Right lobe of liver (tissue), 6 donors: ENCODE measurements at places on chromosomes 12 and 14. TPM values are rescaled to one million over a fixed set of nuclear protein-coding genes. Genes with fewer than 3 reads are reported as not detected.

DNA sequence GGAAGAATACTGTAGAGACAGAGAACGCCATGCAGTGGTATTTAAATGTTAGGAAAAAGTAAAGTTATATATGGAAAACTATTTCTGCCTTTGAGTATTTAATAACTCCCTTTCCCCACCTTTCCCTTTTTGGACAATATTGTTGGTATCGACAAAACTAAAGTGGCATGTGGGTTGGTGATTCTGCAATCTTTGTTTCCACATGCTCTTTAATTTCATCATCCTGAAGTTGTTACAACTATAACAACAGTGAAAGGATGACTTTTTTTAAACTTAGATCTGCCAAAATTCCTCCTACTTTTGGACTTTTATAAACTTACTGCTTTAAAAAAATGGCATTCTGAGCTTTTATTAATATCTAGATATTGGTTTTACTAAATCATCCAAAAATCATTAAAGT, 25.3 kb downstream of the TTC8 start:
- H3K36me3 ChIP-seq: no peaks in the 10 kb centered on the region
- H3K4me1 ChIP-seq: no peaks in the 10 kb centered on the region
- no peak for DNase-seq
- no peak overlapping the region for H3K4me3 ChIP-seq
- H3K27ac ChIP-seq: no peak overlapping the region
- H3K27me3 ChIP-seq: no peaks in the 10 kb centered on the region

- no peaks in the 10 kb centered on the region for H3K4me1 ChIP-seq
- H3K36me3 ChIP-seq: no peaks in the 10 kb centered on the region
- DNase-seq: no peak
- H3K4me3 ChIP-seq: no peak overlapping the region
Observed at GRCh38 chr12:3913278-3913677, 40.1 kb upstream of the PARP11 start.

GRCh38 chr14:58805057-58805456, 167.3 kb downstream of the DACT1 start:
- H3K4me3 ChIP-seq: no peak overlapping the region
- no peaks in the 10 kb centered on the region for H3K36me3 ChIP-seq
- DNase-seq: no peak
- H3K4me1 ChIP-seq: no peaks in the 10 kb centered on the region
- no peak overlapping the region for H3K27ac ChIP-seq
- no peaks in the 10 kb centered on the region for H3K27me3 ChIP-seq

Gene CLEC1B
- total RNA-seq: 9.0 TPM

DNA sequence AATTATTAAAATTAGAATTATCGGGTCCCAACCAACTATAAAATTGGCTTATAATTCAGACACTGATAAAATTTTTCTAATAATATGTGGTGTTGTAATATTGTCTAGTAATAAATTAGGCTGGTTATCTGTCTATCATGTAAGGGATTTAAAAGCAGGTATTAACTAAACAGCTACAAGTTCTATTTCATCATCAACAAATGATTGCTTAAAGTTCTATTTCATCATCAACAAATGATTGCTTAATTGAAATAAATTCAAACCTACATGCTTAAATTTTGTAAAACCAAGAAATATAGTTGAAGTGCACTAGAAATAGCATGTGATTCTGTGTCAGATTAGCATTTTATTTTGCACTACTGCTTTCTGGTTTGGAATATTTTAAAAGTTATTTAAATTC, 34.1 kb downstream of the SLCO1A2 start:
- H3K36me3 ChIP-seq: no peaks in the 10 kb centered on the region
- H3K4me3 ChIP-seq: no peak overlapping the region
- no peak overlapping the region for H3K27ac ChIP-seq
- no peaks in the 10 kb centered on the region for H3K4me1 ChIP-seq

Gene BICDL1
- 12.0 TPM for total RNA-seq

GRCh38 chr12:105099356-105099755, 8.2 kb upstream of the WASHC4 start:
- no peak overlapping the region for H3K27ac ChIP-seq
- H3K27me3 ChIP-seq: no peaks in the 10 kb centered on the region
- H3K36me3 ChIP-seq: no peaks in the 10 kb centered on the region
- no peak overlapping the region for H3K4me3 ChIP-seq
- H3K4me1 ChIP-seq: no peaks in the 10 kb centered on the region
- DNase-seq: no peak

- no peaks in the 10 kb centered on the region for H3K27me3 ChIP-seq
- H3K4me1 ChIP-seq: peaks cover 58% of the 10 kb centered on the region
- no peak for DNase-seq
- H3K36me3 ChIP-seq: no peaks in the 10 kb centered on the region
Observed at GRCh38 chr12:7013101-7013500, 5.2 kb downstream of the LPCAT3 start.

- H3K27ac ChIP-seq: no peak overlapping the region
- no peaks in the 10 kb centered on the region for H3K4me1 ChIP-seq
- H3K4me3 ChIP-seq: no peak overlapping the region
- no peak for DNase-seq
- no peaks in the 10 kb centered on the region for H3K27me3 ChIP-seq
- H3K36me3 ChIP-seq: no peaks in the 10 kb centered on the region
Observed at GRCh38 chr12:124582108-124582424, 14.7 kb upstream of the NCOR2 start.

GRCh38 chr14:54711812-54712464, 145.0 kb downstream of the SAMD4A start:
- no peaks in the 10 kb centered on the region for H3K36me3 ChIP-seq
- no peaks in the 10 kb centered on the region for H3K4me1 ChIP-seq
- no peak for DNase-seq
- no peaks in the 10 kb centered on the region for H3K27me3 ChIP-seq

Gene SRRM4
- not detected for total RNA-seq

- H3K27ac ChIP-seq: no peak overlapping the region
- H3K4me1 ChIP-seq: no peaks in the 10 kb centered on the region
- DNase-seq: no peak
Observed at GRCh38 chr12:3743803-3744202, 9.1 kb downstream of the CRACR2A start.

DNA sequence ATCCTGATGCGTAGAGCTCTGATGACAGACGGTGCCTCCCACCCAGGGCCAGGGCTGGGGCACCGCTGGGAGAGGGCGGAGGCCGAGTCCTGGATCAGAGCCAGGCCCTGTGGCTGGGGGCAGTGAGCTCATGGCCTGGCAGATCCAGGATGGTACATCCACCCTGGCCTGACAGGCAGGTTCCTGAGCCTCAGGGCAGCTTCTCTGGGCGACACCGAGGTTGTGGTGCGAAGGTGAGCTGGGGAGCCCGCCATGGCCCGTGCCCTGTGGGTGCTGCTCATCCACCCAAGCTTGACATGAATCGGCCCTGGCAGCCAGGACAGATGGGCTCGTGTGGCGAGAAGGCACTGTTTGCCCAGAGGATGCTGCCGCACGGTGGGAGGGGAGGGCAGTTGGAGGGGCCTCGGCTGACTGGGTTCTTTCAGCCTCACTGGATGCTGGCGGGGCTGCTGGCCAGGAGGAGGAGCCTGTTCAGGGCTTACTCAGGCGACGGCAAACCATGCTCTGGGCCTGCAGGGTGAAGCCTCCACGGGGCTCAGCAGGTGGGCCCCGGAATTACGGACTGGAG, 16.6 kb downstream of the LRTM2 start:
- H3K27ac ChIP-seq: no peak overlapping the region
- H3K4me3 ChIP-seq: no peak overlapping the region
- no peaks in the 10 kb centered on the region for H3K27me3 ChIP-seq
- DNase-seq: no peak

- no peak for DNase-seq
- H3K27me3 ChIP-seq: no peaks in the 10 kb centered on the region
- no peak overlapping the region for H3K27ac ChIP-seq
- H3K36me3 ChIP-seq: no peaks in the 10 kb centered on the region
- H3K4me1 ChIP-seq: peaks cover 43% of the 10 kb centered on the region
Observed at GRCh38 chr12:124752437-124753227, 111.0 kb downstream of the SCARB1 start.

DNA sequence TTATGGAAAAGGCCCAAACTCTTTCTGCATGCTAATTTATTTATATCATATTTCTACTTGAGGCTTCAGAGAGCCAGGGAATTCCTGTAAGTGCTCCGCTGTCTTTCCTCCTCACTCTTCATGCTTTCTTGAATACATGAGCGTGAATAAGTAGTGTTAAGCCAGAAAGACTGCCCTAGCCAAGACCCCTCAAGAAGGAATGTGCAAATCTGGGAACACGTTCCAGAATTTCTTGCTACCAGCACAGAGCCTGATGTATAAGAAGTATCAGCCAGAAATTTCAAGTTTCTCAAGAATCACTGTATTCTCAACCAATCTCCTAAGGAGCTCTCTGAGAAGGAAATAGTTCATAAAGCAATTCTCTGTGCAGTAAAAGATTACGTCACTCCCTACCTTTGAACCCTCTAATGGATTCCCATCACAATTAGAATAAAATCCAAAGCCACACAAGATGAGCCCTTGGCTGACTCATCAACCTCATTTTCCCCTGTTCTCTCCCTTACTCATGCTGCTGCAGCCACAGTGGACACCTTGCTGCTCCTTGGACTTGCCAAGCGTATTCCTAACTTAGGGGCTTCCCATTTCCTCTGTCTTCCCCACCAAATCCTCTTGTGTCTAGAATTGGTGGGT, 6.9 kb upstream of the TSPAN8 start:
- no peak for DNase-seq
- no peak overlapping the region for H3K27ac ChIP-seq
- no peaks in the 10 kb centered on the region for H3K27me3 ChIP-seq
- H3K4me1 ChIP-seq: peaks cover 2% of the 10 kb centered on the region

Gene GARIN6
- not detected for total RNA-seq

- H3K27me3 ChIP-seq: no peaks in the 10 kb centered on the region
- H3K27ac ChIP-seq: no peak overlapping the region
- no peaks in the 10 kb centered on the region for H3K4me1 ChIP-seq
Observed at GRCh38 chr14:74571901-74572725, 39.9 kb downstream of the LTBP2 start.

DNA sequence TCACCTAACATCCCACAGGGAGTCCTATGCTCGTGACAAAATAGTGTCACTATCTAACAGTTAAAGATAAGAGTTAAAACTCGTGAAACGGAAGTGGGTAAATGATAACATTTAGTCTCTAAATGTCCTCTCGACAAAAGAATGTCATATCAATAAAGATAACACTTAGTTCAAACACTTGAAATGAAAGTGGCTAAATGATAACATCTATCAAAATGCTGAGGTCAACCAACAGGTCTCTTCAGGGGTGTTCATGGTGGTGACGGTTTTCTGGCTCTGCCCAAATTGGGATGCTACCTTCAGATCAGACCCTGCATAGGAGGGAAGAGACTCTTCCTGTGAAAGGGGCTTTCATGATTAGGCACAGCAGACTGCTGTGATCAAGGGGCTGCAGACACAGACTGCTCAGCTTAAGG, 22.1 kb downstream of the IL26 start:
- H3K27ac ChIP-seq: no peak overlapping the region
- no peak overlapping the region for H3K4me3 ChIP-seq
- H3K36me3 ChIP-seq: no peaks in the 10 kb centered on the region
- DNase-seq: no peak
- no peaks in the 10 kb centered on the region for H3K27me3 ChIP-seq

Gene SLC35E3
- total RNA-seq: 6.6 TPM

DNA sequence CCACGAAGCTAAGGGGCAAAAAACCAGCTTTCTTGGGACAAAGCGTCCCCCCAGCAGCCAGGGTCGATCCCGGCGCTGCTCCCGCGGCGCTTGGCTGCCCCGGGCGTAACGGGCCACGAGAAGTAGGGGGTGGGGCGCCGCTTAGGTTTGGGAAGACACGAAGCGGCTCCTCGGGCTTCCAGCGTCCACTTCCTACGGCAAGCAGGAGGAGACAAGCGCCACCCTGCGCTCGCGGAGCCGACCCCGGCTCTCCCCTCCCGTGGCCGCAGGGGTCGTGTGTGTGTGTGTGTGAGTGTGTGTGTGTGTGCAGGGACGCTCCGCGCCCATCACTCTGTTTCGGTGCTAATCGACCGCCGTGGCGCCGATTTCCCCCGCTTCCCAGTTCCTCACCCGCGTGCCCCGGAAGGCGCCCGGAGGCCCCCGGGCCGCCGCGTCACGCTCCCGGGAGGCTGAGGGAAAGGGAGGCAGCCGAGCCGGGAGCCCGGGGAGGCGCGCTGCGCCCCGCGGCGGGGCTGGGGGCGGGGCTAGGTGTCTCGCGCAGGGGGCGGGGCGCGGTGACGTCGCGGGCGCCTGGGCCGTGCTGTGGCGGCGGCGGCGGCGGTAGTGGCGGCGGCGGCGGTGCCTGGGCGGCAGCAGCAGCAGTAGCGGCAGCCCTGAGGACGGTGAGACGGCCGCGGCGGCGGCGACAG, at the start of gene ERC1:
Gene ERC1, plus strand, starts transcription at position 563 of the 689 bp plus-strand sequence. CDS start 36,681 bp downstream, outside the sequence.
- peak within 1 kb of the TSS; percentile 97 for H3K27ac ChIP-seq
- H3K36me3 ChIP-seq: no peaks in the 10 kb centered on the region
- peak within 1 kb of the TSS; percentile 88 for H3K4me3 ChIP-seq

Gene ACVRL1
- 7.2 TPM for total RNA-seq

DNA sequence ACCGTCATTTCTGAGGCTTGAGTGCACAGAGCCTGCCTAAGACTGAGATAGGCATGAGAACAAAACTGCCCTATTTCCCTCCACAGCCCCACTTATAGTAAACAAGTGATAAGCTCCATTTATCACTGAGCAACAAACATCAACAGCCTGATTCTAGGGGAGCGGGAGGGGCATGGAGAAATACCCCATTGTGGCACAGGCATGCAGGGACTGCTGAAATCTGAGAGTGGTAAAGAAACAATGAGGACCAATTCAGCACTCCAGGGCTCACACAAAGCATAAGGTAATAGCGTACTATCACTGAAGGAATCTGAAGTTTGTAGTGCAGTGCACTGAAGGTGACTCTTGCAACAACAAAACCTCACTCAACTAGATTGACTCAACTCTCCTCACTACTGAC, 186.7 kb downstream of the ANO2 start:
- H3K36me3 ChIP-seq: no peaks in the 10 kb centered on the region
- H3K4me1 ChIP-seq: no peaks in the 10 kb centered on the region
- DNase-seq: no peak
- no peaks in the 10 kb centered on the region for H3K27me3 ChIP-seq
- H3K4me3 ChIP-seq: no peak overlapping the region

Gene BCL2L14
- not detected for total RNA-seq

GRCh38 chr14:65366802-65367565, 45.5 kb upstream of the FUT8 start:
- H3K27me3 ChIP-seq: no peaks in the 10 kb centered on the region
- DNase-seq: no peak
- H3K4me3 ChIP-seq: no peak overlapping the region
- H3K27ac ChIP-seq: no peak overlapping the region
- H3K36me3 ChIP-seq: no peaks in the 10 kb centered on the region

DNA sequence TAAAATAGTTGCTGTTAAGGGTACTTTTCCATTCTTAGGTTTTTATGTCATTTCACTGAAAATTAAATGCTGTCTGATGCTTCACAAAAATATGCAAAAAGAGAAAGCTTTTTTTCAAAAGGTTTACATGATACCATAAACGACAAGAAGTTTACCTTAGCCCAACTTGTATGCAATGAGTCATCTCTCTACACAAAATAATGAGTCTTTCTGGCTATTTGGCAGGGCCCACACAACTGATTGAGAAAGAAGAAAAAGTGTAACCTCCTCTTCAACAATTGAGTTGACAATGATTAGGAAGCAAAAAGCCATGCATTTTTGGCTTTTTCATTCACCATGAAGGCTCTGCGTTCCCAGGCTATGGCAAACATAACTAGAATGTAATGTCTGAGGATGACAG, 165.4 kb upstream of the CPNE8 start:
- H3K27ac ChIP-seq: no peak overlapping the region
- no peak for DNase-seq
- H3K27me3 ChIP-seq: no peaks in the 10 kb centered on the region
